ENCODE measurements at places on chromosomes 7 and 10. TPM values are rescaled to one million over a fixed set of nuclear protein-coding genes. Genes with fewer than 3 reads are reported as not detected.

The FEZF1 gene
- total RNA-seq = not detected

DNA sequence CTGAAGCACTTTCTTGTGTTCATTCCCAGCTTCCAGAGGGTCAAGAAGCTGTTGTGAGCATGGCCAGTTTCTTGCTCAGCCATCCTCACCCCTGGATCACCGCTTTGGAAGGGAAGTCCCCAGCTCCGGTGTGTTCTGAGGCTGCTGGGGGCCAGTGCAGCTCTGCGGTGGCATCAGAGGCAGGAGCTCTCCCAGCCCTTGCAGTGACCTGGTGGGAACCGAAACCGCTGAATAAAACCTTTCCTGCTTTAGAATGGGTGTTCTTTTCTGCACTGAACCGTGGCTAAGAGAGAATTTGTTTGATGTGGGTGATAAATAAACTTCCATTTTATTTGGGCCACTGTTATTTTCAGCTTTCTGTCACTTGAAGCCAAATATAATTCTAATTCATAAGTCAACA is 450.9 kb upstream of the VSTM2A start:
- DNase-seq = no peak

DNA sequence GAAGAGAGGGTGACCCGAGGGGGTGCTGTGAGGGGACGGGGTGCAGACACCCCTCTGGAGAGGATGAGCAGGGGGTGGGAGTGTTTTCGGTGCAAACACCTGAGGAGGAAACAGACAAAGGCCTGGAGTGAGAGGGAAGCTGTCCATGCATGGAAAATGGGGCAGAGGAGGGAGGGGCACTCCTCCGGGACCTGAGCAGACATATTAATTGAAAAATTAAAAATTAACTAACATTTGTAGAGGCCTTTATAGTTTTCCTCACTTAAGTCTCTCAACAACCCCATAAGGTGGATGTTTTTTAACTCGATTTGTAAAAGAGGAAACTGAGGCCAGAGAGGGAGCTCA is 1.2 kb downstream of the VPS37D start:
- DNase-seq = no peak

DNA sequence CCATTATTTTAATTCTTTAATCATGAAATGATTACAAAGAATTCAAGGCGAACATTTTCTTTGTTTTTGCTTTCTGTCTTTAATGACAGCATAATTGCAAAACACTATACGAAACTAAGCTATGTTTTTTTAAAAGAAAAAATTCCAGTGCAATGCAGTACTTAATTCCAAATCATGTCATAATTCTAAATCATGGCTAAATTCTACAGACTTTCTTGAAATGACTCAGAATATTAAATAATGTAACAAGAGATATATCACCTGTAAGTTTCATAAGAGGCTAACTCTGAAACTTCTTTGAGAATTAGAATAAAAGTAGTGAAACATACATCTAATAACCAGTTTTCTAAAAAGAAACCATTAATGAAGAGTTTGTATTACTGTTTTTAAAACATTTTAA is 671.6 kb downstream of the PARD3 start:
- no peak for DNase-seq

GRCh38 chr7:127761196-127761595 is 109.2 kb downstream of the SND1 start:
- DNase-seq = no peak
